ENCODE measurements at places on chromosomes 2 and 18.
A peak's percentile ranks its signal among the peaks of the same experiment; 100 is the strongest.

DNA sequence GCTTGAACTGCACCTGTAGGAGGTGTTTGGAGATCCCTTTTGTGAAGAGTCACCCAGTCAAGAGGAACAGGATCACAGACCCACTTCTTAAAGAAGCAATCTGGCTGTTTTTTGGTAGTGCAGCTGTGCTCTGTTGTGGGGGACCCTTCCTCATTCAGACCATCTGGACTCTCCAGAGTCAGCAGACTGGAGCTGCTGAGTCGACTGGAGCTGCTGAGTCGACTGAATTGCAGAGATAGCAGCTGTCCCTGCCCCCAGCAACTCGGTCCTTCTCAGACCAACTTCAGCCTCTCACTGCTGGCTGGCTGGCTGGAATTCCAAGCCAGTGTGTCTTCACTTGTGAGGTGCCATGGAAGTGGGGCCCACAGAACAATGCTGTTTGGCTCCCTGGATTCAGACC is 56.8 kb downstream of the GTF3C3 start:
- no peak for DNase-seq

DNA sequence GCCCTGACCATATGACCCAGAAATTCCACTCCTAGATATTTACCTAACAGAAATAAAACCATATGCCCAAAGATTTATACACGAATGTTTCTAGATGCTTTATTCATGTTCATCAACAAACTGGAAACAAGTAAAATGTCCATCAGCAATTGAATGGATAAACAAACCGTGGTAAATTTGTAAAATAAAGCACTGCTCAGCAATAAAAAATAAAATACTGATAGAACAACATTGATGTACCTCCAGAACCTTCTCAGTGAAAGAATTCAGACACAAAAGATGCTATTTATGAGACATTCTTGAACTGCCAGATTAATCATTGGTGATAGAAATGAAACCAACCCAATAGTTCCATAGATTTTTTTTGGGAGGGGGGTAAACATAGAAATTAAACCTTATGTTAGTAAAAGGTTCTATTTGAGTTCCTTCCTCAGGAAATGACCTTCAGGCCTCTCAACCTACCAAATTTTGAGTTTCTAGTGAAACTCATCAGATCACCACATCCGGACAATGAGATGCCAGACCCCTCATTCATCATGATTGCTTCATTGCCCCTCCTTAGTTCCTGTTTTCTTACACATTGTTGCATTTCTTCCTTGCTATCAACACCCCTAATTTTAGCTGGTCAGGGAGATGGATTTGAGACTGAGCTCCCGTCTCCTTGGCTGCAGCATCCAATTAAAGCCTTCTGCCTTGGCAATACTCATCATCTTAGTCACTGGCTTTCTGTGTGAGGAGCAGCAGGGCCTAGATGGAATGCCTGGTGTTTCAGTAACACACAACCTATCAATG is 203.5 kb downstream of the LPIN1 start:
- no peak for DNase-seq

- peak; percentile 65 for DNase-seq
These were observed at the start of gene ZEB2 for GRCh38 chr2:144519934-144520731. Gene ZEB2, minus strand, starts transcription at chr2:144520119. Its CDS starts 2,769 bp downstream, at chr2:144517350.

DNA sequence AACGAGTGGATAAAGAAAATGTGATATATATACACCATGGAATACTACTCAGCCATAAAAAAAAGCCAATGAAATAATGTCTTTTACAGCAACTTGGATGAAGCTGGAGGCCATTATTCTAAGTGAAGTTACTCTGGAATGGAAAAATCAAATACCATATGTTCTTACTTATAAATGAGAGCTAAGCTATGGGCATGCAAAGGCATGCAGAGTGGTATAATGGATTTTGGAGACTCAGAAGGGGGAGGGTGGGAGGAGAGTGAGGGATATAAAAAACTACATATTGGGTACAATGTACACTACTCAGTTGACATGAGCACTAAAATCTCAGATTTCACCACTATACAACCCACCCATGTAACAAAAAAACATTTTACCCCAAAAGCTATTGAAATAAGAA is 1.7 kb upstream of the MSGN1 start:
- no peak for DNase-seq

DNA sequence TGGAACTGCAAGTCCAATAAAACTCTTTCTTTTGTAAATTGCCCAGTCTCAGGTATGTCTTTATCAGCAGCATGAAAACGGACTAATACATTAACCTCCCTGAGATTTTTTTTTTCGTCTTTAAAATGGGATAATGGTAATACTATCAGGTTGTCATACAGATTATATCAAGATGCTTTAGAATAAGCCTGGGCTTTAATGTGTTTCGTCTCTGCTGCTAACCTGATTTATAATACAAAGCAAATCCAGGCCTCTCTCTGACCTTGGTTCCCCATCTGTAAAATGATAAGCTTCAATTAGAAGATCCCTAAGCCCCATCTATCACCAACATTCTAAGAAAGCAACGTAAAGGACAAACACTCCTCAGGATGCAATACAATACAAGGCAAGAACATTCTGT is 283.5 kb downstream of the LRATD1 start:
- no peak for DNase-seq

DNA sequence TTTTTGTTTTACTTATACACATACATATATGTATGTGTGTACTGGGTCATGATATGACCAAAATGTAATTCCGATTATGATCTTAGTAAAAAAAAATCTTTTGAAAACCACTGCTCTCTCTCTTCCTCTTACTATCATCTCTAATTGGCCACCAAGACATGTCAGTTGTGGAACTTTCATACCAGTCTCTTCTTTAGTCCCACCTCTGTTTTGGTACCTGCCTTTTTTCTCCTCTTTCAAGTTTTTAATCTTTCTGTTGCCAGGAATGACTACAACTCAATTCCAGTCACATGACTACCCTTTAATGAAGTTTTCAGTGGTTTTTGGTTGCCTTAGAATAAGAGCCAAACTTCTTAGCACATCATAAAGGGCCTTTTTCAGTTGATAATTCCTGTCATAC is 17.1 kb downstream of the RBM44 start:
- DNase-seq, result peak; percentile 79

DNA sequence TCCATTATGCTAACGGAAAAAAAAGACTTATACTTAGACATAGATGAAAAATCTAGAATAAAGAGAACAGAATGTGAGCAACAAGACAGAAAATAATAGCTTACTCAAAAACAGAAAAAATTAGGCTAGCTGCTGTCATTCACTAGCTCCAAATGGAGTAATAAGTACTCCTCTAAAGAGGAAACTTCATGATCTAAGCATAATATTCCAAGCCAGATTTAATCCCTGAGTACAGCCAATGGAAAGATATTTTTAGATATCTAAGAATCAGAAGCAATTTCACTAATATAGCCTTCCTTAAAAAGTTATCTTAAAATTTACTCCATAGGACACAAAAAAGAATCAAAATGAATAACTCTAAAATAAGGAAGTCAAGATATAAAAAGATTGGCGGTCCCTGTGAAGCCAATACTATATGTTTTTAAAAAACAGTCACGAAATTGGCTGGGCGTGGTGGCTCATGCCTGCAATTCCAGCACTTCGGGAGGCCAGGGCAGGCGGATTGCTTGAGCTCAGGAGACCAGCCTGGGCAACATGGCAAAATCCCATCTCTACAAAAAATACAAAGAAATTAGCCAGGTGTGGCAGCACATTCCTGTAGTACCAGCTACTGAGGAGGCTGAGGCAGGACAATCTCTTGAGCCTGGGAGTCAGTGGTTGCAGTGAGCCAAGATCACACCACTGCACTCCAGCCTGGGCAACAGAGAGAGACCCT is 123.2 kb upstream of the BCL2L11 start:
- no peak for DNase-seq

- no peak for DNase-seq
These were observed 66.7 kb downstream of the NXPH2 start for GRCh38 chr2:138713504-138713903.

GRCh38 chr2:125857971-125858794 is 797.8 kb upstream of the GYPC start:
- no peak for DNase-seq

DNA sequence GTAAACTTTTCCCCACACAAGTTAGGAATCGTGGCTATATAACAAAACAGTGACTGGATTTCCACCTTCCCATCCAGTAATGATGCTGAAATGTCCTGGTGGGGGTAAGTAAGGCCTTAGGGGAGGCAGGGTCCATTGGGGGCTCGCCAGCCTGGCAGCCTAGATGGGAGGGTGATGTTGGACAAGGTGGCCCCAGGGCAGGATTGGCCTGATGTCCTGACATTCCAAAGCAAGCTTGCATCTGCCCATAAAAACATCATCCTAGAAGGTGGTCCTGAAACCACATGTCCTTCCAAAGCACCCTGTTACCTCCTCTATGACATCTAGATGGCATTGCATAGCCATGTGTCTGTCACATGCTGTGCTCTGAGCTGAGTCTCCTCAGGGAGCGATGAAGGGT is 54.1 kb upstream of the RAB6C start:
- DNase-seq, result no peak

DNA sequence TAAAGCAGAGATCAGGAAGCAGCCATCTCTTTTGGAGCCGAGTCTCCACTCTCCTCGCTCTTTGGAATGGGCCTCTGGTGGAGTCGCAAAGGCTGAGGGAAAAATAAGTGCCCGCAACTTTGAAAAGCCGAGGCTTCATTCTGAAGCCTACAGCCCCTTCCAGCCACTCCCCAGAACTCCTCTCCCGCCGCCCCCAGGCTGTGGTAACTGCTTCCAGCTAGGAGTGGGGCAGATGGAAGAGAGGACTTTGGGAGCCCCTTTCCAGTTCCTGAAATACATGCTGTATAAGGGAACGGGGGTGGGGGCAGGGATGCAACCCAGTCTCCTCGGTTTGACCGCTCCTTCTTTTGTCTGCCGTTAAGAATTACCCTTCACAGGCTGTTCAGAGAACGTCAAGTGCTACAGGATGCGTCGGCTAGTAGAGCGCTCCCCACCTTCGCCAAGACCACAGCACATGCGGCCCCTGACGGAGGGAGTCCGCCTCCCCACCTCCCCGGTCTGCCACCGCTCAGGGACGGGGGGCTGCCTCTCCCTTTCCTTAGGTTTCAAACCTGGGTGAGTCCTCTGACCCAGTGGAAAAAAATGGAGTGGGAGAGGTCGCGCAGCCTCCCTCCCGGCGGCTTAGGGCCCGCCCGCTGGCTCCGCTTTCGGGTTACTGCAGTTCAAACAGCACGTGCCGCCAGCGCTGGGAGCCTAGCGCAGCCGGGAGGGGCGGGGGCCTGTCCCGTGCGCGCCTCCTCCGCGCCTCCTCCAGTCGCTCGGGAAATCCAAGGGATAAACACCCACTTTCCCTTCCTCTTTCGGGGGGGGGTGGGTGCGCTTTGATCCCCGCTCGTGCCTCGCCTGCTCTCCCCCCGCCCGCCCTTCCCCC is 4.9 kb downstream of the CYP26B1 start:
- no peak for DNase-seq

GRCh38 chr2:48207851-48208250 is 301.6 kb upstream of the FBXO11 start:
- DNase-seq, result no peak

DNA sequence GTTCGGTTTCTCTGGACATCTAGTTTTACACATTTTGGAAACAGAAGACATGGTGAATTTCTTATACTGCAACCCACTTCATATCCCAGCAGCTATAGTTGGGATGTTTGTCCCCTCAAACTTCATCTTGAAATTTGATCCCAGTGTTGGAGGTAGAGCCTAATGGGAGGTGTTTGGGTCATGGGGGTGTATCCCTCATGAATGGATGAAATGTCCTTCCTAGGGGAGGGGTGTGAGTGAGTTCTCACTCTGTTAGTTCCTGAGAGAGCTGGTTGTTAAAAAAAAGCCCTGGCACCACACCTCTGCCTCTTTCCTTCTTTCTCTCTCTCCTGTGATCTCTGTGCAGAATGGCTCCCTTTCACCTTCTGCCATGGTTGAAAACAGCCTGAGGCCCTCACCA is 369.0 kb upstream of the KCNJ3 start:
- no peak for DNase-seq

DNA sequence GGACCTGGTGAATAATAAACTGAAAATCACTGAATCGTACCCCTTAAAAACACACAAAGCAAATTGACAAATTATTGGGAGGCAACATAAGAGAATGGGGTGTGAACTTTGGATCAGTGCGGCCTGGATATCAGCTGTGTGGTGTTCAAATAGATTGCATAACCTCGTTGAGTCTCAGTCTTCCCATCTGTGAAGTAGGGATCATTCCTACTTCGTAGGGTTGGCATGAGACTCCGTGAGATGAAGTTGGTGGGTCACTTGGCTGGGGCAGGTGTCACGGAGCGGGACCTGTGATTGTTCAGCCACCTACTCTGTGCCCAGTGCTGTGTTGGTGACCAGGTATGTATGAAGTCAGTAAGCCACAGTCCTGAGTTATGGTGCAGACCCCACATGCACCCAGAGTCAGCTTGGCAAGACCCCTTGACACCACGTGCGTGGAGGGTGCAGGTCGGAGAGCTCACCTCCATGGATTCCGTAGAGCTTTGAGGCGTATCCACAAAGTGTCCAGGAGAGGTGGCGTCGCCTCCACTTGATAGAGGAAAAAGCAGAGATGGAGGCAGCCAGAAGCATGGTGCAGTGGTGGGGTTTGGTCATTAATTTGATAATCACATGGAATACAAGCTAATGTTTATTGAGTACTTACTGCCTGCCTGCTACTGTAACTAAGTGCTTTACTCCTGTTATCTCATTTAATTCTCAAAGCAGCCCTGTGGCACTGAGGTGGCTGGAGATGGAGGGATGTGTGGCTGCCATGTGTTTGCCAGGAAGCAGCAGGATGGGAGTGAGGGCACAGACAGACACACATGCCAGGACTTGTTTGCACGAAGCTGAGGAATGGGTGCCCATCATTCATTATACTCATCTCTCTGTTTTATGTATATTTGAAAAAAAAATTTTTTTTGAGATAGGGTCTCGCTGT is 35.8 kb downstream of the HPCAL1 start:
- no peak for DNase-seq
